ENCODE measurements at places on chromosomes 4 and X. TPM values are rescaled to one million over a fixed set of nuclear protein-coding genes. Genes with fewer than 3 reads are reported as not detected.
A peak's percentile ranks its signal among the peaks of the same experiment; 100 is the strongest.

DNA sequence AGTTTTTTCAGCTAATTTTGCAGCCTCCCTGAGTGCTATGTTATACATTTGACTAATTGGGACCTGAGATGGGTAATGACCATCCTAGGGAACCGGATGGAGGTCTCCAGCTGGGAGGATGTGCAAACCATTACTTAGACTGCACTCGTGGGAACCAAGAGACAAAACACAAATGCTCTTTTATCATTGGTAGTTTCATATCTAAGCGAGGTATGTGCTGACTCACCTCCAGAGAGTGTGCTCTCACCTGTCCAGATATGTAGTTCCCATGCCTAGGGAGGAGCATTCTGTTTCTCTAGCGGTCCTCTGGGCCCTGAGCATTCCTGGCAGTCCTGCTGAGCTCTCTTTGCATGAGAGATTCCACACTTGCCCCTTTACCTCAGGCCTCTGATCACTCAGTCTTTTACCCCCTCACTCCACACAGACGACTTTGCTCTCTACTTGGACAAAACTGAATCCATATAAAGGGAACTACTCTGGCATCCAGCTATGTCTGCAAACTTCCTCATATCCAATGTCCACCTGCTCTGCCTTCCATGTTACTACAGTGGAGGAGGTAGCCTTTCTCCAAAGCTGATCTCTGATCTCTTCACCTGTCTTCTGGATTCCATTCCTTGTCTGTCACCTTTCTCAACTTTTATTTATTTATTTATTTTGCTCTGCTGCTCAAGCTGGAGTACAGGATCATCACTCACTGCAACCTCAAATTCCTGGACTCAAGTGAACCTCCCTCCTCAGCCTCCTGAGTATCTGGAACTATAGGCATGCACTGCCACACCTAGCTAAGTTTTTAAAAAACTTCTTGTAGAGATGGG, 88.4 kb downstream of the LRP2BP start:
- peak; percentile 30 for DNase-seq

Gene BMX
- total RNA-seq: 0.52 TPM

GRCh38 chrX:32893751-32894150, 317.6 kb downstream of the DMD start:
- no peak for DNase-seq

DNA sequence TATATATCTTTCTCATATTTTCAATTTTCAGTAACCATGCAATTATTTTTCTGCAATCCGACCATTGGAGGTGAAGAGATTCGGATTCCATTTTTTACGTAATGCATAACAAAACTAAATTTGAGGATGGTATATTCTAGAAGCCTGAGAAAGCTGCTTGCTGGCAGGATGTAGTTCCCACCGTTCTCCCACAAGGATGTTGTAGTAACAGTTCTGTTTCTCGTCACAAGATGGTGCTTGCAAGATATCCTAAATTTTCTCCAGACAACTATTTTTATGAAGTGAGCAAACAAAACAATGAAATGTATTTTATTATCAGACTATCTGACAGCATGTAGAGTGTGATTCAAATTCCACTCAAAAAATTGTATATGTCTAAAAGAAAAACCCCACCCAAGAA, 10.7 kb downstream of the PWWP3B start:
- no peak for DNase-seq

- DNase-seq: no peak
Observed at GRCh38 chr4:76694056-76694455, 203.9 kb downstream of the SOWAHB start.

DNA sequence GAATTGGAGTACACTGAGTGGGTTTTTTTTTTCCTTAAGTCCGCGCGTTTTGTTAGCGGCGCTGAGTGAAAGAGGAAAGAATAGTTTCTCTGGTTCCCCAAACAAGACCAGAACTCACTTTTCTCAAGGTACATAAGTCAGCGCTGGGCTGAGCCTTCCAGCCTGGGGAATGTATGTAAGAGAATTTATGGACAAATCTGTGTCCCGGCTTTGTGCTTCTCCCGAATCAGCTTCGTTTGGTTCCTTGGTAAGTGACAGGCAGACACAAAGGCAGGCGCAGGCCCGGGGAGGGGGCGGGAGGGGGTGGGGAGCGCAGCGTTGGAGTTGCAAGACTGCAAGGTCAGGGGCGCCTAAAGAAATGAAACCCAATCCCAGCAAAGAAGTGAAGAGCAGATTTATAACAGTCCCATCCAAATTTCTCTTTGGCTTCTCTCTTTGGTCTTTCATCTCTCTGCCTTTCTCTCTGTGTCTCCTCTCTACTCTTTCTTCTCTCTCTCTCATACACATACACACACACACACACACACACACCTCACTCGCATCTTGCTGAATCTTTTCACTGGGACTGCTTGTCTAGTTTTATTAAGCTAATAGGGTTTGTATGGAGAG, 981 bp downstream of the TET2 start:
- peak; percentile 13 for DNase-seq

Gene TCEAL3
- total RNA-seq: 21.4 TPM

DNA sequence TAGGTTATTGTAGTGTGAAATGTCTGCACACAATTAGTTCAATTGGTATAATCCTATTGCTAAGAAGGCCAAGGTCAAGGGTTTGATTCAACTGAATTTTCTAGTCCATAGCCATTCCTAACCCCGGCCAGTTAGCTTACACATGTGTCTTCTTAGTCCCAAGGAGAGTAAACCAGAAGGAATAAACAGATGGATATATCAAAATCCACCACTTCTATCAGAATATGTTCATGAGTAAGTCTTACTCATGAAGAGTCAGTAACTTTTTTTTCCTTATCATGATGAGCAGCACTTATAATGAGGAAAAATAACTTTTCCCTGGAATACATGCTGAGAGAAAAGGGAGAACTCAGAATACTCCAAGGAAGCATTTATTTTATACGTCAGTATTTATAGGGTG, 9.5 kb downstream of the HHIP start:
- DNase-seq: no peak

Gene OFD1
- total RNA-seq: 27.5 TPM

DNA sequence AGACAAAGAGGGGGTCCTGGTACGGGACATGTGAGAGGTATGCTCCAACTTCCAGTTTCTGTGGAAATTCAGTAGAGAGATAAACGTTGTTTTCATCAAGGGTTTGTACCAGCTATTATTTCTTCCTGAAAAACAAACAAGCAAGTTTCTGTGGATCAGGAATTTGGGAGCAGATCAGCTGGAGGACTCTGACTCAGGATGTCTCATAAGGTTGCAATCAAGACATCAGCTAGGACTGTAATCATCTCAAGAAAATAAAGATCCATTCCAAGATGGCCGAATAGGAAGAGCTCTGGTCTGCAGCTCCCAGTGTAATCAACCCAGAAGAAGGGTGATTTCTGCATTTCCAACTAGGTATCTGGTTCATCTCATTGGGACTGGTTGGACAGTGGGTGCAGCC, 23.5 kb upstream of the NFKB1 start:
- DNase-seq: no peak

Gene MAGEB2
- total RNA-seq: not detected

DNA sequence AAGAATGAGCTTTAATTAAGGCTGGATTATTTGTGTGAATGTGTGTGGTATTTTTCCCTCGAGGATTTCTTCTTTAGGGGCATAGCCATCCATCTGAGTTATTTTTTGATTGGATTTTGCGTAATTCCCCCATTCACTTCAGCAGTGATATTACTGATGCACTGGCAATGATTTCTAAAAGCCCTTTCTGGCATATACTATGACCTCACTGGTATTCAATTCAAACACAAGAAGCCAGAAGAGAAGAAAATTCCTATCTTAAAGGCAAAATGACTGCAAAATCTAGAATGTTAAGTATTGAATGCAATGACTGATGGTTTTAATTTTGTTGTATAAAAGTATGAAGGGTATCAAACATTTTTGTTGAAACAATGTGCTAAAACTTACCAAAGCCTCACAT, 71.1 kb upstream of the DDIT4L start:
- DNase-seq: no peak

Gene FRMD7
- not detected for total RNA-seq

DNA sequence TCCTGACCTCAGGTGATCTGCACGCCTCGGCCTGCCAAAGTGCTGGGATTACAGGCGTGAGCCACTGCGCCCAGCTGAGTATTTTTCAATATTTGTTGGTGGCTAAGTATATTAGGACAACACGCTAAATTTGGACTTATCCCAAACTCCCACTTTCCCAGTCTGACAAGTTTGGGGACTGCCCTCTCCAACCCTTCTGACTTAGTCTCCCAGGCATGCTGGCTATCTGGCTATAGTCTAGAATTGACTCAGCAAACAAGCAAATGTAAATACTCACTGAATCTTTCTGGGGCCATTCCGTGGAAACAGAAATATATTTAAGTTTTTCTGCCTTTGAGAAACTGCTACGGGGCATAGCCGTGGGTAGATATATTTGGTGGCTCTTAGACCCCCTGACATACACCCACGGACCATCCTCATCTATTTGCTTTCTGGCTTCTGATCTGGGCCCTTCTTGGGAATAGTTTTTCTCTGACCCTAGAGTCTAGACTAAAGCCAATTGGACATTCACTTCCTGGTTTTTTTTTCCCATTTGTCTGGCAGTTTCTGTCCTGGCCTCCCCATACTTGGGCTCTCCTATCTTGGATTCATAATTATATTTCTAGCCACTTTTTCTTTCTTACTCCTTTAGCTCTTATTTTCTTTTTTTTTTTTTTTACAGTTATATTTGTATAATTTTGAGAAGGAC, 11.3 kb upstream of the DOCK11 start:
- DNase-seq: no peak

- no peak for DNase-seq
Observed at GRCh38 chr4:156948133-156948532, 23.5 kb downstream of the PDGFC start.

DNA sequence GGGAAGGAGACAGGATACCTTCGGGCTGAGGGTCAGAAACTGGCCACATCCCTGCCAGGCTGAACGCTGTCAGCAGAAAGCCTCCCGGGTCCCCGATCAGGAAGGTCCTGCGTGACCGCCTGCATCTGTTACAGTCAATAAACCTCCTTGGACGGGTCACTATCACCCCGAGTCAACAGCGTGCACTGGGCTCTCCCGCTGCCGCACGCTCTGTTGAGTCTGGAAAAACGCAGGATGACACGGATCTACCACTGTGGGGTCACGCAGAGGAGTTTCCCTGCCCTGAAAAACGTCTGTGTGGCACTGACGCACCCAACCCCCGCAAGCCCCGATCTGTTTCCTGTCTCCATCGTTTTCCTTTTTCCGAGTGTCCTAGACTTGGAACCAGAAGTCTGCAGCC, 12.1 kb downstream of the PPP2R3B start:
- DNase-seq: no peak

Gene FGD1
- 2.9 TPM for total RNA-seq

GRCh38 chr4:140851032-140851636, 94.9 kb upstream of the TBC1D9 start:
- peak; percentile 43 for DNase-seq

DNA sequence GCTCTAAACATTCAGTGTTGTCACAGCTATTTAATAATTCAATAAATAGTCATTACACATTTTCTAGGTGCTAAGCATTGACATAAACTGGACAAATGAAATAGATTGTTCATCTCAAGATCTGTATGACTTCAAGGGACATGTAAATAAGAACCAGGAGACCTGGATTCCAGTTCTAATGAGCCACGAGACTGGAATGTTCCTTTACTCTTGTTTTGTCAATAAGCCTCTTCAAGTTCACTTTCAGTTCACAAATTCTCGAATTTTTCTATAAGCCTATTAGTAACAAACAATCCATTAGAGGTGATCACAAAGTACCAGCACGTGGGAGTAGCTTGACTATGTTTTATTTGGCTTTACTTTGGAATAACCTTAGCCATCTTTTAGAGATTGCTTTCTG, 514.0 kb upstream of the SMIM31 start:
- no peak for DNase-seq

Data from body of pancreas (tissue), 4 donors.